ENCODE measurements at places on chromosomes 1 and 21.

DNA sequence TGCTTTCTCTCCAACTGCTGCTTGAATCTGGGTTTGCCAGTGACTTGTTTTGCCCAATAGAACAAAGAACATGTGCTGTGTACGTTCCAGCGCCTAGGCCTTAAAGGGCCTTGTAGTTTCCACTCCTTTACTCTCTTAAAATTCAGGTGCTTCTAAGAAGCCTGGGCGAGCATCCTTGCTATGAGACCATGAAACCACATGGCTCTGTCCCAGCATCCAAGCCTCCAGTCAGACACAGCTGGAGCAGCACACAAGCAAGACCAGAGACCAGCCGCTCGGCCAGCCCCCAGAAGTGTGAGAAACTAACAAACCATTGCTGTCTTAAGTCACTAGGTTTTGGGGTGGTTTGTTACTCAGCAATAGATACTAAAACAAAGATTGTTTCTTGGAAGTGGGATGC is 15.1 kb downstream of the PLEKHO1 start:
- no peak overlapping the region for H3K4me3 ChIP-seq
- peaks cover 29% of the 10 kb centered on the region for H3K4me1 ChIP-seq
- no peak overlapping the region for H3K27ac ChIP-seq

DNA sequence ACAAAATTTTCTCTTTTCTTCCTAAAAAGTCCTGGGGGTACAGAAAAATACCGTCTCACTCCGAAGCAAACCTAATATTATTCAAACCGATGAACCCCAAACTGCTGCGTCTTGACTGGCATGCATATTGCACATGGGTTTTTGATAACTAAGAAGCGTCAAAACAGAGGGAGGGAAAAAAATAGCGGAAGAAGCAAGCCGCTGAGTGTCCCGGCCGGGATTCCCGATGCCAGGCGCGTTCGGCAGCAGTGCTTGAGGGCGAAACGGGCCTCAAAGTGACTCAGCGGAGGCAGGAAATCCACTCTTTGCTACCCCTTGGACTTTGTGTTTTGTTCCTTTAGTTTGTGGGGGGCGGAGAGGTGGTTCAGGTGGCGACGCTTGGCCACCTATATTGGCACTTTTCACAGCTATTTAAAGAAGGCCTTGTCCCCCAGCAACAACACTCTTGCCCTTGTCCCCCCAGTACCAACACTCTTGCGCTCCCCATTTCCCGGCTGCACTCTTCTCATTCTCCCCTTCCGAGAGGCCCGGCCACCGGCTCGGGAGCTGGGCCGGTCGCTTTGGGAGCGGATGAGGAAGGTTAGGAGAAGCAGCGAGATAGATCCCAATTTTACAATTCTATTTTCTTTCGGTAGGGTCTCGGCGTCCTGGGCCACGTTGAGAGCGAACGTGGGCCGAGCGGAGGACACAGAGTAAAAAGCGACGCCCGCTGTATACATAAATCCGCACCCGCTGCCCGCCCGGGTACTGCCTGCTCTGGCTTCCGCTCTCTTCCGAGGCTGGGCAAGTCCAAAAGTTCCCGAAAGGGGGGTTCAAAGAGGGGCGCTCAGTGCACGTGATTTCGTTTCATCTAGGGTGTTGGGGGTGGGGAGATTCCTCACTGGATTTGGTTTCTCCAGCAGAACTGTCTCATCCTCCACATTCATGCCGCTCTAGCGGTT is 2.5 kb downstream of the LMX1A start:
- peaks cover 11% of the 10 kb centered on the region for H3K27me3 ChIP-seq
- no peaks in the 10 kb centered on the region for H3K36me3 ChIP-seq
- no peak for DNase-seq
- H3K4me1 ChIP-seq = no peaks in the 10 kb centered on the region

DNA sequence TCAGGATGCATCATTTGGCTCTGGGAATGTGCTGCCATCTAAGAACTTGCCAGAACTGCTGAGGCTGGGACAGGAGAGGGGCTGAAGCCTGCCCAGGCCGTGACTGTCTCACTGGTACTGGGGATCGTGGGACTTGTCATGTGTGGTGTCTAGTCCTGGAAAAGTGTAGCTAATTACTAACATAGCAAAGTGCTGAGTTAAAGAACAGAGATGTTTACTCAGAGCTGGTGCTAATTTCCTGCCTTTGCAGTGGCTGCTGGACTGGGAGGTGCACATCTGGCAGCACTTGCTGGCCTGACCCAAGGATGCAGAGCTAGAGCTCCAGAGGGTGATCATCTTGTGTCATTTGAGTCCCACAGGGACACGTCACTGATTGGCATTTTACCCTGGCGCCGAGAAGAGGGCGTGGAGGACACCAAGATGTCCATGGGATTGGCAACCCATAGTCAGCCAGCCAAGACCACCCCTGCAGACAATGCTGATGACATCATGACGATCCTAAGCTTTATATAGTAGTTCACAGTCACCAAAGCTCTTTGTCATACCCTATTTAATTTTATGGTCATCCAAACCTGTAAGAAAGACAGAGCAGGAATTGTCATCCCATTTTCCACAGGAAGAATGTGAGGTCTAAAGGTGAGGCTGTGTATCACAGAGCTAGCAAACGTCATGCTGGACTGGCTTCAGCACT is 110.1 kb upstream of the SLC44A3 start:
- no peak for DNase-seq
- H3K4me3 ChIP-seq = no peak overlapping the region
- no peaks in the 10 kb centered on the region for H3K36me3 ChIP-seq
- peaks cover 5% of the 10 kb centered on the region for H3K4me1 ChIP-seq

DNA sequence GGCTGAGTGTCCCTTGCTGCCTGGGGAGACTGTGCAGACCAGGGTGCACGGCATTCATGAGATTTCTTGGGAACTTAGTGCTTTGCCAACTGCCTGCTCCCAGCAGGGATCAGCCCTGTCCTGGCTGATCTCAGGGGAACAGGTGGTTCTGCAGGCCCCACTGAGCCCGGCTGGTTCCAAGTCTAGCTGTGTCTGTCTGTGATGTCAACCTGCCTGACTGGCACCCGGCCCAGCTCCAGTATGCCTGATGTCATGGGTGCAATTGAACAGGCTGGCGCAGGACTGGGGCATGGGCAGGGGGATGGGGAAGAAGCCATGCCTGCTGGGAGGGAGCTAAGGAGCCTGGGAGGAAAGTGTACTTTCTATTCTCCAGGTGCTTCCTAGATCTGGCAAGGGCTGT is 227.1 kb downstream of the GRIK3 start:
- no peak for DNase-seq
- H3K4me3 ChIP-seq = no peak overlapping the region
- peaks cover 20% of the 10 kb centered on the region for H3K27me3 ChIP-seq
- H3K4me1 ChIP-seq = no peaks in the 10 kb centered on the region
- H3K36me3 ChIP-seq = no peaks in the 10 kb centered on the region

DNA sequence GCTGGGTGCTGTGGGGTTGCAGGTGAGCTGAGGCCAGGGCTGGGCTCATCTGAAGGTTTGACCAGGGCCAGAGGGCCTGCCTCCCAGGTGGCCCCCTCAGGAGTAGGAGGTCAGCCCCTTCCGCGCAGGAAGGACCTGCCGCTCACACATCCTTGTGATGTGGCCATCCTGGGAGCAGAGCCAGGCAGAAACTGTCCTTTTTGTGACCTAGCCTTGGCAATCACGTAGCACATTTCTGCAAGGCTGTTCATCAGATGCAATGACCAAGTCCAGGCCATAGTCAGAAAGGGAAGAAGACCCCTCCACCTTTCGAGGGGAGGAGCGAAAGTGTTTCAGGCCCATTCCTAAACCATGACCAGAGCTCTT is 55.5 kb upstream of the TRAPPC10 start:
- no peak overlapping the region for H3K27ac ChIP-seq
- H3K4me3 ChIP-seq = no peak overlapping the region
- peaks cover 33% of the 10 kb centered on the region for H3K36me3 ChIP-seq
- DNase-seq = no peak

GRCh38 chr1:54977533-54978297 is 2.7 kb upstream of the TMEM61 start:
- no peak for DNase-seq
- no peak overlapping the region for H3K4me3 ChIP-seq
- no peaks in the 10 kb centered on the region for H3K4me1 ChIP-seq
- H3K27me3 ChIP-seq = peaks cover 21% of the 10 kb centered on the region

DNA sequence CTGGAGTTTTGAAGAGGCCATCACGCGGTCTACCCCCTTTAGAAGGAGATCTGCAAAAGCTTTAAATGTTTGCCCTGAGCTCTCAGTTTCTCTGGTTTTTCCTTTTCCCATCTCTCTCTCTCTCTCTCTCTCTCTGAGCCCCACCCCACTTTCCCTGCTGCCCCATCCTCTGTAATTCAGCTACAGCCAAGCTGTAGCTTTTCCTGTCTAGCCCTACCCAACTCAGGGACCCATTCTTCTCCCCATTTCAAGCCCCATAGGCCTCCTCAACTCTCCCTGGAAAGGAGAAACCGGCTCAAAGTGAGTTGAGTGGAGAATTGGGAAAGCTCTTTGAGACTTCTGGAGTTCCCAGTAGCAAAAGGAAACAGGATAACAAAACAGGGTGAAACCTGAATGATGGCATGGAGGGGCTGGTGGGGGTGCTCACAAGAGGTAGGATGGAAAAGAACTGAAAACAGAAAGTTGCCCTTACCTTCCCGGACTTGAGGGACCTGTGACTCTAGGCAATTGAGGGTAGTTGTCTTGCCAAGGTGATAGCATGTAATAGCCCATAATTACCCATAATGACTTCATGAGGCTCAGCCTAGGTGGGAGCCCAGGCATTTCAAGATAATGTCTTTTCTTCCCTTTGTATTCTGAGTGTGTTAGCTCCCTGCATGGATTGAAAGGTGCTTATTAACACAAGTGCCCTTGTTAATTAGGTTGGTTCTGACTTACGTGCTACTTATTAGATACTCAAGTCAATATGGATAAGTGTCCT is 84.9 kb downstream of the SLC16A1 start:
- no peak overlapping the region for H3K27ac ChIP-seq
- H3K4me1 ChIP-seq = no peaks in the 10 kb centered on the region
- H3K36me3 ChIP-seq = no peaks in the 10 kb centered on the region
- H3K4me3 ChIP-seq = no peak overlapping the region
- DNase-seq = no peak

- no peak for DNase-seq
- H3K4me3 ChIP-seq = no peak overlapping the region
- peaks cover 12% of the 10 kb centered on the region for H3K4me1 ChIP-seq
- no peaks in the 10 kb centered on the region for H3K27me3 ChIP-seq
- peaks cover 35% of the 10 kb centered on the region for H3K36me3 ChIP-seq
Observed at GRCh38 chr1:161914595-161914994, 109.1 kb downstream of the OLFML2B start.

DNA sequence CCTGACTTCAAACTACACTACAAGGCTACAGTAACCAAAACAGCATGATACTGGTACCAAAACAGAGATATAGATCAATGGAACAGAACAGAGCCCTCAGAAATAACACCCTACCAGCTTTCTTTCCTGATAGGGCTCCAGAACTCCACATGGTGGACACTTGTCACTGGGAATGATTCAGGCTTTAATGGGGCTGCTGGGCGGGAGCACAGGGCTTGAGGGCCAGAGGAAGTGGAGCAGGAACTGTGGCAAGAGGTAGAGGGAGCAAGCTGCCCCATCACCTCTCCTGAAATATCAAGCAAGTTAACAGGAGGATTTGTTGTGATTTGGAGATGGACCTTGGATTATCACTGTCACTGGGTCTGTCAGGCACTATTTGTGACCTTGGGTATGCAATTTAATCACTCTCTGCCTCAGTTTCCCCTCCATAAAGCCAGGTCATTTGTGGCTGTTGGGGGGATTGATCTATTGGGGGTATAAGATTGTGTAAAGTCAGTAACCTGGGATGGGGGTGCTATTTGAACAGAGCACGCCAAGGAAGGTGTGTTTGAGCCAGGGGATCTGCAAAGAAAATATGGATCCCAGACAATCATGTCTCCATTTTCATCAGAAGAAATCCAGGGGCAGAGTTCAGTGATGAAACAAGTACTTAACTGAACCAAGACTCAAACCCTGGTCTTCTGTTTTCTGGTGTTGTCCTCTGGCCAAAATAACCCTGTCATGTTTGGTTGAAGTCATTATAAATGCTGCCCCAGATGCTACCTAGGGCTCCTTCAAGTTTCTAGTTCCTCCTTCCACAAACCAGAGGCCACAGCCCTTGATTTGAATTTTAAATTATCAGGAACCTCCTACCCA is 25.2 kb downstream of the ETS2 start:
- H3K4me3 ChIP-seq = no peak overlapping the region
- H3K36me3 ChIP-seq = no peaks in the 10 kb centered on the region

GRCh38 chr1:75233302-75233929 is 99.2 kb downstream of the LHX8 start:
- H3K4me3 ChIP-seq = no peak overlapping the region
- H3K36me3 ChIP-seq = no peaks in the 10 kb centered on the region
- DNase-seq = no peak
- no peak overlapping the region for H3K27ac ChIP-seq
- no peaks in the 10 kb centered on the region for H3K27me3 ChIP-seq

DNA sequence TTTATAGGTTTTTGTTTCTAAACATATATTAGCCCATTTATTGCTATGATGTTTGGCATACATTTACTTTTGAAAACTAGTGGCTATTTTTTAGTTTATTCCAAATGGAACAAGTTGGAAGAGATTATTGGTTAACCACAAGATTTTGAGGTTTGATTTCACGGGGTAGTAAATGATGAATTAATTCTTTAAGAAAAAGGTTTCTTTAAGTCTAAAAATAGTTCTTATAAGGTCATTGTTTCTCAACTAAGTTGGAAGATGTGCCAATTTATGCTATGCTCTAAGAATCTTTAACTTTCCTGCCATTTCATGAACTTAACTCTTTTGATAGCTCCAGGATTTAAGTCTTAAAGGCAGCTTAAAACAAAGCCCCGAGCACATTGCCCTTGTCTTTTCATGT is 183.8 kb downstream of the LMO4 start:
- no peak overlapping the region for H3K27ac ChIP-seq
- no peak for DNase-seq
- no peaks in the 10 kb centered on the region for H3K27me3 ChIP-seq
- H3K4me1 ChIP-seq = no peaks in the 10 kb centered on the region

DNA sequence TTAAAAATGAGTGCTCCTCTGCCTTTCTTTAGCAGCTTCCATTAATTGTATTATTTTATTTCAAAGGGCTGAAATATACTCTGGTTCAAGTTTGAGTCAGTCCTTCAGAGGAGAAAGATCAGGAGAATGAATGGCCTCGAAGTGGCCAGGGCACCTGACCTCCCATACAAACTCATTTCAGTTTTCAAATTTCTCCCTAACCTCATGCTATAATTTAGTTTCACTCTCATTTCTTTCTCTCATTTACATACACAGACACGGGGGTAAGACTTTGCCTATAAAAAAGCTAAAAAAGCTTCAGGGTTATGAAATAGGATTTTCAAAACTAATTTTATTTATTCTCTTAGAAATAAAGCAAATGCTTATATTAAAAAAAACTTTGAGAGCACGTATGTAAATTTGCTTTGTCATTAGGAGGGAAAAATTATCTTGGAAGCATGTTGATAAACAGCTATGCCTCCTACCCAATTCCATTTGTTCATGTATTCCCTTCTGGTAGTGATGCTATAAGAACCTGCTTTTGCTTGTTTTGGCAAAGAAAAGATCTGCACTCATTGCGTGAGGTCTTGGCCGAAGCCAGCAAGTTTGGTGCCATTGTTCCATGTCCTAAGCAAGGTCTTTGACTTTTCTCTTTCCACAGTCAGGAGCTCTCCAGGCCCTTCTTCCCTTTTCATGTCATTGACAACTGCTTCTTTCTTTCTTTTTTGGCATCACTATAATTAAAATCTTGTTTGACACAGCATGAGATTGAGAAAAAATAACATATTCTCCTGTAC is 80.4 kb upstream of the LRRC53 start:
- no peak for DNase-seq
- no peaks in the 10 kb centered on the region for H3K36me3 ChIP-seq
- no peaks in the 10 kb centered on the region for H3K4me1 ChIP-seq
- H3K27me3 ChIP-seq = no peaks in the 10 kb centered on the region
- H3K4me3 ChIP-seq = no peak overlapping the region

All from DND-41 (cell line).